Activated T-cell treated with anti-CD3 and anti-CD28 coated beads for 1 hour (primary cell): ENCODE measurements at places on chromosomes 16 and 17.

- no peak for DNase-seq
Measured at GRCh38 chr16:48076455-48077012, 79.3 kb downstream of the ABCC12 start.

GRCh38 chr17:17805575-17805974, 31.2 kb downstream of the SREBF1 start:
- no peak for DNase-seq

DNA sequence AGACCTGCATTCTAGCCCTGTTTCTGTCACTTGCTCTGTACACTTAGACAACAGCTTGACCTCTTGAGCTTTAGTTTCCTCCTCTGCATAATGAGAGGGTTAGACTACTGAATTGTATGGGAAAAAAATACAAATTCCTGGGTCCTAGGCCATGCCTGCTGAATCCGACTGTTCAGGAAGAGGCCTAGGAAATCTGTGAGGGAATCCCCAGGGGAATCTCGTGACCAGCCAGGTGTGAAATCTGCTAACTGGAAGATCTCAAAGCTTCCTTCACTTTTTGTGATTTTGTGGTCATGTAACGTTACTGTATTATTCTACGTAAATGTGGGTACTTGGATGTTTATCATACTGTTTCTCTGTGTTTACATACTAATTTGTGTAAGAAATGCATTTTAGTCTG, 58.2 kb downstream of the CYLD start:
- no peak for DNase-seq

DNA sequence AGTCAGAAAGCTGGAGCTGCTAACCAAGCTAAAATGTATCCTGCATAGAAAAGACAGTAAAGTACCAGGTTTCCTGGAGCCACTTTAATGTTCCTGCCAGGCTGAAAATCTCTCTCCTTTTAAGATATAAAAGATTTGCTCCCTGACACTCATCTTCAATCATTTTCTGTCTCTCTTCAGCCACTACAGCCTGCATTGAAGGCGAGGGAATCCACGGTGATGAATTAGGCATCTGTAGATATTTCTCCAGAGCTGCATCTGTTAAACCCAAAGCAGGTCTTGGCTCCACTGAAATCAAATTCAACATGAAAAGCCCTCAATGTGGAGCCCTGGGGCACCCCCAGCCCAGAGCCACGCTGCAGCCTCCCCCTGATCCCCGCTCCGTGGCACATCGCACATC, 94.7 kb upstream of the CRHR1 start:
- no peak for DNase-seq

GRCh38 chr17:14525551-14526455, 224.9 kb downstream of the HS3ST3B1 start:
- DNase-seq, result no peak

GRCh38 chr17:70604854-70605253, 435.5 kb downstream of the KCNJ2 start:
- DNase-seq, result no peak

GRCh38 chr16:2715064-2715463, 5.0 kb downstream of the PRSS27 start:
- no peak for DNase-seq

DNA sequence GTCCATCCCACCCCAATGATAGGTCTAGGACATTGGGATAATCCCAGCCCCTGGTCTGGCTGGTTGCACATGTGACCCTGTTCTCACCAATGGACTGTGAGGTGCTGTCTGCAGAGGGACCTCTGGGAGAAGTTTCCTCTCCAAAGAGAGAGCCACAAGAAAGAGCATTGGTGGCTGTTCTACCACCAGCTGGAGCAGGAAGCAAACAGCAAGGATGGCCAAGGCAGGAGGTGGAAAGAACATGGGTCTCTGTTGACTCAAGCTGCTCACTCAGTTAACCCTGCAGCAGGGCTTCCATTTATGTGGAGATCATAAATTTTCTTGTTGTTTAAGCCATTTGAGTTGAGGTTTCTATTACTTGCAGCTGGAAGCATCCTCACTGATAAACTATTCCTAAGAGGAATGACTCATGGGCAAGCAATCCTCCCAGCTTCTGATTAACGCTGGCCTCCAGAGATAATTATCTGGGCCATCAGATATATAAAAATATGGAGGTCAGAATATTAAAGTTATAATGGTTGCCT, 52.6 kb downstream of the CYB5B start:
- no peak for DNase-seq

DNA sequence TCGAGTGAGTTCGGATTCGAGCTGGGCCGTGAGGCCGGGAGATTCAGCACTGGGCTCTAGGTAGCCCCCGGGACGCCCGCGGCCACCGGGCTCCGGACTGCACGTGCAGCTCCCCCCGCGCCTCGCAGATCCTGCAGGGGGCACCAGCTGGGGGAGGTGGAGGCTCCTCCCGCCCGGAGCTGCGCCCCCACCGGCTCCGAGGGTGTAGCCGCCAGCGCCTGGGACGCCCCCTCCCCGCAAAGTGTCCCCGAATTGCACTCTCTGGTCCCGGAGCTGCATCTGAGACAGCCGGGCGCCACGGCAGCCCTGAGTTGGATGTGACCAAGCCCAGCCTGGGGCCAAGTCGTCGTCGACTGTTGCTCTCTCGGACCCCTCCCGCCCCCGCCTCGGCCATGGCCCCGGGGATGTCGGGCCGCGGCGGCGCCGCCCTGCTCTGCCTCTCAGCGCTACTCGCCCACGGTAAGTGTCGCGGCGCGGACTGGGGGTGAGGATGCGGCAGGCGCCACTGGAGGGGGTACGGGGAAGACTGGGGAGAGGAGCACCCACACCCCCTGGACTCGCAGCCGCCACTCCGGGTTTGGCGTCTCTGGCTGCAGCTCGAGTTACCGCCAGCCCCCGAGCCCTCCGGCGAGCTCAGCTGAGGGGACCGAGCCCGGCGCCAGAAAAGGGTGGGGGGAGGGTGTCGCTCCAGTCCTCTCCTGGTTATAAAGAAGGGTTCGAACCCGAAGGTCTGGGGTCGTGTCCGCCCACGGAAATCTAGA, 1.5 kb downstream of the TMEM132E start:
- DNase-seq, result no peak

DNA sequence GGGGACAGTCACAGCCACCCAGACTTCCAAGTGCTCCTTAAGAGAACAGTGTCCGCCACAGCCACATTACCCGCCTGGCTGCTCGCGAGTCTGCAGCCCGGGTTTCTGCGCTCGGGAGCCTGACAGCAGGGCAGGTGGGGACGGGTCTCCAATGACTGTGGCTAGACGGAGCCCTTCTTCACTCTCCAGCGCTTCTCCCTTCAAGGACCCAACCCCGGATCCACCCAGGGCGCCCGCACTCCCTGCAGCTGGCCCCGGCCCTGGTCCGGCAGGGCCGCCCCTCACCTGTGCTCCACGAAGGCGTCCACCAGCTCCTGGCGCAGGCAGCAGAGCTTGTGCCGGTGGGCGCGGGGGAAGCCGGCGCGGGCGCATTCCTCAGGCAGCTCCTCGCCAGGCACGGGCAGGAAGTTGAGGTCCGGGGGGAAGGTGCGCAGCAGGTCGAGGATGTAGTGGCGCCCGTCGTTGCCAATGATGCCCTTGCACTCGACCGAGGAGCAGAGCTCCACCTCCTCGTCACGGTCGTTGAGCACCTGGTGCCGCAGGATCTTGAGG, 13.9 kb downstream of the CLUH start:
- no peak for DNase-seq

GRCh38 chr17:21286909-21287702, 2.6 kb downstream of the MAP2K3 start:
- no peak for DNase-seq

GRCh38 chr16:55678161-55678821, 22.5 kb downstream of the SLC6A2 start:
- DNase-seq, result no peak
